ENCODE measurements at places on chromosomes 7 and 10.

DNA sequence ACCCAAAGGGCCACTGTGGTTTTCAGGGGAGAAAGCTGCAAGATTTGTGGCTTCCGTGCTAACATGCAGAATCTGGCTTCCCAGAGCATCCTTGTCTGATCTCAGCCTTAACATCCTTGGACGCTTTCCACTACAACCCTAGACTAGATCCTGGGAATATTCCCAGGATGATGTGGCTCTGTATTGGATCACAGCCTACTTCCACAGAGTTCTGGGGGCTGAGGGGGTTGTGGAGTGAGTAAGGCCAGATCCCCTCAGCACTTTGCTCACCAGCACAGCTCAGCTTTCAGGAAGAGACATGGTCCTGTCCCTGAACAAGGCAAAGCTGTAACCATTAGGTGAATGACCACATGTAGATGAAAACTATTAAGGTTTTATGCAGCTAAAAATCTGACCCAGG is 241.3 kb upstream of the MYO3A start:
- no peak for DNase-seq

- DNase-seq = no peak
These were observed 75.2 kb downstream of the DNAJB6 start for GRCh38 chr7:157412021-157412443.

GRCh38 chr10:79184657-79185056 is 115.9 kb downstream of the ZMIZ1 start:
- no peak for DNase-seq

DNA sequence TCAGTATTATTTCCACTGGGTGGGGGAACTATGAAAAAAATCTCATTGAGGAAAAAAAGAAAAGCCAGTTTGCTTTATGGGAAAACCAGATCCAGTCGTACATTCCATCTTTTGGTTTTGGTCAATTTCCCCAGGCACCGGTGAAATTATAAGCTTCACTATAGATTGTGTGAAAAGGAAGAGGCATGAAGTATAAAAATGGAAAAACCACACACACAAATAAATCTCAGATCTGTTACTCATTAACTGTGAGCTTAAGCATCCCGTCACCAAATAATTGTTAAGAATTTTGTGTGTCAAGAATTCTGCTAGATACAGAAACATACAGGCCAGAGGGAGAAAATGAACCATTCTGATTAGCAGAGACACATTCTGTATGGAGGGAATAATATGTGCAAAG is 405.5 kb upstream of the CELF2 start:
- no peak for DNase-seq

DNA sequence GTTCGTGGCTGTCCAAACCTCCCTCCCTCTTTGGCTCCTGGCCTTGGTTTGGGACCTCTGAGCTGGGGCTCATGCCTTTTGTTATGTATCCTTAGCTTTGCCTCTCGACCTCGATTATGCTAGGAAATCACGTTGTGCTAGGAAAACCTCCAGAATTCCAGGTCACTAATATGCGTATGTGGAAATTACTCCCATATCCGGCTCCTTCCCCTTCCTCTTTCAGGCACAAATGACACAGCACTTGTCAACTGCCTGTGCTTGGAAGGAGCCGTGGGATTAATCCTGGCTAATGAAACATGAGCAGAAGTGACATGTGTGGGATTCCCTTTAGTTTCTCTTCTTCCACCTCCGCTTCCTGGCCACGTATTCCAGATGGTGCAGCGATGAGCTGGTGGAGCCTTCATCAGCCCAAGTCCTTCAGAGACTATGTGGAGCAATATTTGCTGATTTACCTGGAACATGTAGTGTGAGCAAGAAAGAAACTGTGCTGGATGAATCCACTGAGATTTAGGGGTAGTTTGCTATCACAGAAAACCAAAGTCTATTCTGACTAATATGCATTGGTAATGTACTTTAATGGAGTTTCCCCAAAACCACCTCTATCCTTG is 149.2 kb downstream of the REEP3 start:
- no peak for DNase-seq

DNA sequence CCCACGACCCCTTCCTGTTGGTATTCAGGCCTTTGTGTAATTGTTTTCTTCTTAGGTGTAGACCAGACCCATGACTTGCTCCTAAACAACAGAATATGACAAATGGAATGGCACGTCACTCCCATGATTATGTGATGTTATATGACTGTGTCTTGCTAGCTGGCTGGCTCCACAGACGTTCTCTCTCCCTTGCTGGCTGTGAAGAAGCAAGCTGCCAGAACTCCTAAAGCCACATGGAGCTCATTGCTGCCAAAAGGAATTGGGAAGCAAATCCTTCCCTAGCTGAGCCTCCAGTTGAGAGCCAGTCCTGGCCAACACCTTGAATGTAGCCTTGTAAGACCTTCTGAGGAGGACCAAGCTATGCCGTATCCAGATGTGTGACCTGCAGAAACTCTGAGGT is 74.2 kb downstream of the RAB18 start:
- no peak for DNase-seq
